Activated CD4-positive, alpha-beta T cell treated with anti-CD3 and anti-CD28 coated beads, Interleukin-2, amount 50 U/mL, for 16 hours (primary cell): ENCODE measurements at places on chromosomes 1 and 21.

DNA sequence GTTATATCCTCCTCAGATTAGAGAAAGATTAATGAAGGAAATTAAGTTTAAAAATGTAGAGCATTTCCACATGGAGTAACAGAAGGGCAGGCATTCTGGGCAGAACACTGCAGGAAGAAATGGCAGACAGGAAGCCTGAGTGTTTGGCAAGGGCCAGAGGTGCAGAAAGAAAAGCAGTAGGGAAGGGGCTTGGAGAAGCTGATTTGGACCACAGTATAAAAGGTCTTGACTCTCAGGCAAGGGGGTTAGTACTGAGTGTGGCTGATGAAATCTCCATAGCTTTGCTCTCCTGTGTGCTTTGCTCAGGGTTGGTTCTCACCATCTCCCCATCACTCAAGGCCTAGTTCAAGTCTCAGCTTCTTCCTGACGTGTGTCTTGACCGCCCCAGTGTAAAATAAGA, 80.2 kb downstream of the SLC45A1 start:
- DNase-seq, result no peak

DNA sequence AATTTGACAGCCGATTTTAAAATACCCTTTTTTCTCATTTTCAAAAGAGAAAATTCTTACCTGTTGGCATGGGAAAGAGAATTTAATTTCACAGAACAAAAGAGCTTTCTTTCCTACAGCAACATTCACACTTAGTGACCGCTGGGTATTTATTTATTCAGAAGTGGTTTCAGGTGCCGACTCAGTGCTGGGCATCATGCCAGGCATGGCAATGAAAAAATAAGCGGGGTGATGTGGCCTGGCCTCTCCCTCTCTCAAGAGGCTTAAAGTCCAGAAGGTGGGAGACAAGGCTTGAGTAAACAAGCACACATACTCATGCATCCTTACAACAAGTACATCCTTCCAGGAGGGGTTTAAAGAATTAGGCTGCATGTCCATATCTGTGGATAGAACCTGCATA, 4.1 kb upstream of the PCP4 start:
- DNase-seq, result no peak

DNA sequence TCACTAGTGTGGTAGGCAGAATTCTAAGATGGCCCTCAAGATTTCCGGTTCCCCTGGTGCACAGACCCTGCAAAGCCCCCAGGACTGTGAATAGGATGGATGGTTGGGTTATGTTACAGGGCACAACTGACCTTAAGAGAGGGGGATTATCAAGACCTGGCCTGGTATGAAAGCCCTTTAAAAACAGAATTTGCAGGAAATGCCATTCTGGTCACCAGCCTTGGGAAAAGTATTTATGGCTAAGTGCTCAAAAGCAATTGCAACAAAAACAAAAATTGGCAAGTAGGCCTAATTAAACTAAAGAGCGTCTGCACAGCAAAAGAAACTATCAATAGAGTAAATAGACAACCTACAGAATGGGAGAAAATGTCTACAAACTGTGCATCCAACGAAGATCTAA, 144.7 kb upstream of the EDN2 start:
- DNase-seq, result no peak

DNA sequence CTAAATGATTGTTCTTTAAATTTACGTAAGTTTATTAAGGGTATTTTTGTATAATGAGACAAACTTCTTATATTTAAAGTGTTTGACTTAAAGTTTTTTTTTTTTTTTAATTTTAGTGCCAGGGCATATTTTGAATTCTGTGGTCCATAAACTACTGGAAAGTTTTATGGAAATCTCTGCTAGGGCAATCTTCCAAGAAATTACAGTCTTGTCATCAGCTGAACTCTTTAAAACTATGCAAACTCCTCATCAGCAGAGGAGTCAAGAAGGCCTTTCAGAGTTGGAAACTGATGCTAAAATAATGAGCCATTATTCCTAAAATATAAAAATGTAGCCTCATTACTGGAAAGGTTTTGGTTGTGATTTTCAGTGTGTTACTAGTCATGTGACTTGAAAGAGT, 1201.9 kb downstream of the BRINP3 start:
- DNase-seq, result no peak

DNA sequence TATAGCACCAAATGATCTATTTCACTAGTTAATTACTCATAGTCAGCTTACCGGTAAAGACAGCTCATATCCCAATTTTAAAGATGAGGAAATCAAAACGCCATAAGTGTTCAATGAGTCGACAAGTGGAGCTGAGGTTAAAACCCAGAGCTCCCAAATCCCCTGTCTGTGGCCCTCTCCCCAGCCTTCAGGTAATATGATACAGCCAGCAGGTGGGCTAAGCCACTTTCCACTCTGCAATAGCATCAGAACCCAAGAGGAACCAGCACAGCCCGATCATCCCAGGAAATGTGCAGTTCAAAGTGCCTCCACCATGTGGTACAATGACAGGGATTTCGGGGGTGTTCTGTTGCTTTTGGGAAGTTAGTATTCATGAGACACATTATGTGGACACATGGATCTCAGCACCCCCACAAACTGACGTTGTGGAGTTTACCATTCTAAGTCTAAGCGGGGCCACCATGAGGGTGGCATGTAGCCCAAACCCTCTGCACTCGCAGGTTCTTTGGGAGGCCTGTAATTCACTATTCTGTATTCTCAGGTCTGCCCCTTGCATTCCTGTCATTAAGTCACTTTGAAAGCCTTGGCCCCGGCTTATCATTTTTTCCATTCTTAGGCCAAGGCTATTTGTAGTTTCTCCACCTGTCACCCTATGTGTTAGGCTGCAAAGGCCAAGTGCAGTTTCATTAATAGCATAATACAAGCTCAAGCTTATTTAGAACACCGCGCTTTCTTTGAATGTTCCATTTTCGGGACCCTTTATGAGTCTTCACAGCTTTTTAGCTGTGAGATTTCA, 26.3 kb upstream of the ACTN2 start:
- DNase-seq, result no peak

DNA sequence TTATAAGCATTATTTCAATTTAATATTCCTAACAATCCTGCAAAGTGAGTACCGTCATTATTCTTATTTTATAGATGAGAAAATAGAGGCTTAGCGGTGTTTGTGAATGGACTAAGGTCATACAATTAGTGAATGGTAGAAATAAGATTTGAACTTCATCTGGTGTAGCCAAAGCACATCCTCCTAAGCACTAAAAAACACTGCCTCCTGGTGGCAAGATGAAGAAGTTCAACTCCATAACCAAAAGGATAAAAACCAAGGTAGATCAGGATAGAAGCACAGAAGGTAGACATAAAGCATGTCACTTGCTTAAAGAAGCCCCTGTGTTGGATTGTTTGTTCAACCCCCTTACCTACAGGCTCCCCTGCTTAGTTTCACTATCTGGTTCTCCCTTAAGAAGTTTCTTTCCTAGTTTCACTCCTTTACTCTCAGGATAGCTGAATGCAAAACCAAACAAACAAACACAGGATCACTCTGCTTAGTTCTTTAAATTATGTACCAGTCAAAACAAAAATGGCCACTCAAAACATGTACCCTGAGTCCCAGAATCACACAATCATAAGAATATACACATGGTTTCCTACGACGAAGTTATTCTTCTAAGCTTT, 12.7 kb upstream of the AIM2 start:
- DNase-seq, result peak; percentile 47
